LNCaP clone FGC (cell line): ENCODE measurements at places on chromosomes 6 and 20.

- DNase-seq = no peak
Measured at GRCh38 chr6:16102208-16102607, 26.7 kb upstream of the MYLIP start.

- no peak for DNase-seq
Measured at GRCh38 chr6:166935353-166935752, 21.0 kb downstream of the RNASET2 start.

- no peak for DNase-seq
Measured at GRCh38 chr20:1940581-1940980, 45.4 kb downstream of the SIRPA start.

GRCh38 chr20:9942736-9943135, 92.1 kb upstream of the ANKEF1 start:
- no peak for DNase-seq

- DNase-seq = no peak
Measured at GRCh38 chr20:62516338-62516737, 40.5 kb upstream of the GATA5 start.

DNA sequence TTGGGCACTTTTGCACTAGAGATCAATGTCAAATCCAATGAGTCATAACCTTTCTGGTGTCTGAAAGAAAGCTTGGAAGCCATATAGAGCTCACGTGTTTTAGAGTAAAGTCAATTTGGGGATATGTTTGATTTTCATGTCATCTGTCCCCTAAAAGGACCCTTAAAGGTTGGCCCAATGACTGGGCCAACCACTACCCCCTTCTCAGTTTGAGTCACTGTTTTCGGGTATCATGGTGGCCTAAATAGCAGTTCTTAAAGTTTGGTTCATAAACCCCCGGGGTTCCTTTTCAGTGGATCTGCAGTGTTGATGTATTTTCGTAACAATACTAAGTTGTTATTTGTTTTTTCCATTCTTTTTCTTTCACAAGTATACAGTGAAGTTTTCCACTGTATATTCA, 327.6 kb downstream of the PRL start:
- no peak for DNase-seq

DNA sequence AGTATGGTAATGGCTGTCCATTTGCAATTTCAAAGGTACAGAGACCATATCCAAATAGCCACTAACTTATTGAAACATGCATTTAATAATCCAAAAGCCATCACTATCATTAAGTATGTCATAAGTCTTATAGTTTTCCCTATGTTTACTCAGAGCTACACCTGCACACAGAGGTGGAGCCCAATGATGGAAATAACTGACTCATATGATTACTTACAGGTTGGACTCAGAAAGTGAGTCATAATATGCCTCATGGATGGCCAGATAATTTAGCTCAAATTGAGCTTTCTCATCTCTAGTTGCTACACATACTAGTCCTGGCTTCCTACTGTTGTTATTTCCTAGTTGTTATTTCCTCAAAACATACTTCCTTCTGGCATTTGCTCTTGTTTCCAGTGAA, 104.4 kb upstream of the KHDRBS2 start:
- DNase-seq = no peak

DNA sequence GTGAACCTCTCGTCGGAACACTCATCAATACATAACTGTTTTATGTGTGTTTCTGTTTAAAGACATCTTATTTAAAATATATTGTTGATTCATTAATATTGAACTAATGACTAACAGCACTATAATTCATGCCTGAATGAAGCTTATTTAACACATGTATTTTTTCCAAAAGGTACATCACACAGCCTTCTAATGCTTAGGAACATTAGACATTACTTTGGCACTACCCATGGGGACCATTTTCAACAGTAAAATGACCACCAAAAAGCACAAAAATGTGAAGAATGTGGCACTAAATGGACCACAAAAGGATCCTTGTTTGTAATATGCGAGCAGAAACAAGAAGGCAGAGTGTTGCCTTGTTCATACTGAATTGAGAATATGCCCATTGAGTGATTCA, 109.2 kb downstream of the CEP57L1 start:
- no peak for DNase-seq

DNA sequence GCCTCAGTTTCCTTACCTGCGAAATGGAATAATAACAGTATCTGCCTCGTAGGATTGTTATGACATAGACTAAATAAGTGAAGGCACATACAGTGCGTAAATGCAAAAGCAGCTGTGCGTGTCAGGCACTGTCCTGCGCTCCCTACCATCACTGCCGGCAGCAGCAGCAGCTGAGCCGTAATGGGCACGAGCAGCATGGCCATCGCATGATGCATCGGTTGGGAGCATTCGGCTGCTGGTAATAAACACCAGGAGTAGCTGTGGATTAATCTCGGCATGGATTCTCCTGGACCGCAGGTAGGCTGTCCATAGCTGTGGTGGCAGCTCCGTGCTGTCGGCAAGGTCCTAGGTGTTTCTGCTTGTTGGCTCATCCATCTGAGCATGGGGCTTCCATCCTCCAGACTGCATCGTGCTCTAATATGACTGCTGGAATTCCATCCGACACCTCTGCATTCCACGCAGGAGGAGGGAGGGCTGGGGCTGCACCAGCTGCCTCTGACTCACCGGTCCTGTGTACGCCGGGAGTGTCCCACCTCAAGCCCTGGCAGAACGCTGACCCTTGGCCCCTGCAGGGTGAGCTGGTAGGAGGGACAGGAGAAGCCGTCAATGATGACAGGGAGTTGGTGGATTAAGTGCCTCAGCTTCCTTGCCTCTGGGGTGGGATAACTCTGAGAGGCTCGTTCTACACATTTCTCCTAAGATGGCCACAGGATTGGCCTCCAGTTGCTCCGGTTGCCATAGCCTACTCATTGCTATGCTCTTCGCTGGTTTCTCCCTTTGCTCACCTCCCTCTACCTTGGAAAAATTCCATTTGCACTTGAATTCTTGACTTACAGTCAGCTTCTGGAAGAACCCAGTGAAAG, 100.9 kb upstream of the PMEPA1 start:
- no peak for DNase-seq

DNA sequence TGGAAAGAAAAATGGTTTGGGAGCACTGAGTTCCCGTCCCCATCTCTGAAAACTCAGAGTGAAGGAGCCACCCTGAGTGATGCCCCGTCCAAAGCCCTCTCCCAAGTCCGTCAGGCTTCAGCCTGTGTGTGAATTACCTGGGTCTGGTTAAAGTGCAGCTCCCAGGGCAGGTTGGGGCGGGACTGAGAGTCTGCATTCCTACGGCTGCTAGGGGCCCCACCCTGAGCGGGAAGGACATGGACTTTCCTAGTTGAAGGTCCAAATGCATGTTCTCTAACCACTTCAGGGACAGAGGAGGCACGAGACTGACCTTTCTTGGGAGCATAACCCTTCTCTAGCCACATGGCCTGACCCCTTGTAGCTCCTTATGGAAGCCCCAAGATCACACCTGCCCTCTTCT, 97.2 kb downstream of the SYNDIG1 start:
- no peak for DNase-seq

DNA sequence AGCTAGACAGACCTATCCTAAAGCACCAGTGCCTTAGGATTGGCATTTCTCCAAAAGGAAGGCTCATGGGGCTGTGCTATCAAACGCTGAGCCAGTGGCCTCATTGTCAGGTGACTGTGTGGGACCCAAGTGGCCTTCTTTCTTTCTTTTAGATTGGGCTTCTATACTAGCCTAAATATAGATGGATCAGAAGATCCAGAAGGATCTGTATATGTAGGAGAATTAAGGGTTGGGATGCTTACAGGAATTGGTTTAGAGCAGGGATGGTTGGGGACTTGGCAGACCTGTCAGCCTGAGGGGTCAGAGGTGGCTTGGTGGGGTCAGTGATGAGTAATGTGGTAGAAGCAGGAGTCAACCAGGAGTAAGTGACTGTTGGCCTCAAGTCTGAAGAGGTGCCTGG, 14.8 kb downstream of the ABT1 start:
- no peak for DNase-seq

- no peak for DNase-seq
Measured at GRCh38 chr6:22921828-22922227, 352.5 kb downstream of the HDGFL1 start.

DNA sequence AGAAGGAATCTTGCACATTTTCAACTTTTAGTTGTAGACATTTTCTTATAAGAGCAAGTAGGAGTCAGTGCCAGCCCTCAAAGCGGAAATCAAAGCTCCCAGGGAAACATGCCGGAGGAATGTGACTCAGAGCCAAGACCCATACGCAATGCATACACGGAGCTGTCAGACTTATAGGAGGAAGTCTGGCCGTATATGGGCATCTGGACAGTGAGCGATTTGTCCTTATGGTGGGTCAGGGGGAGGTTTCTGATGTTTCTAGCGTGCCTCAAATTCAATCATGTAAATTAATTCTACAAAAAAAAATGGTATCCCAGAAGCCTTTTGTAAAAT, 3.6 kb upstream of the CCN2 start:
- DNase-seq = peak; percentile 91

GRCh38 chr6:166586424-166587156, at the start of gene RAMACL:
TSS of gene RAMACL (minus strand) at chr6:166586678. CDS start at chr6:166586477, 201 bp downstream.
- no peak for DNase-seq

GRCh38 chr6:89299466-89299850, 15.6 kb downstream of the GABRR2 start:
- no peak for DNase-seq

GRCh38 chr6:111985202-111985731, 68.6 kb upstream of the CCN6 start:
- DNase-seq = peak; percentile 21

DNA sequence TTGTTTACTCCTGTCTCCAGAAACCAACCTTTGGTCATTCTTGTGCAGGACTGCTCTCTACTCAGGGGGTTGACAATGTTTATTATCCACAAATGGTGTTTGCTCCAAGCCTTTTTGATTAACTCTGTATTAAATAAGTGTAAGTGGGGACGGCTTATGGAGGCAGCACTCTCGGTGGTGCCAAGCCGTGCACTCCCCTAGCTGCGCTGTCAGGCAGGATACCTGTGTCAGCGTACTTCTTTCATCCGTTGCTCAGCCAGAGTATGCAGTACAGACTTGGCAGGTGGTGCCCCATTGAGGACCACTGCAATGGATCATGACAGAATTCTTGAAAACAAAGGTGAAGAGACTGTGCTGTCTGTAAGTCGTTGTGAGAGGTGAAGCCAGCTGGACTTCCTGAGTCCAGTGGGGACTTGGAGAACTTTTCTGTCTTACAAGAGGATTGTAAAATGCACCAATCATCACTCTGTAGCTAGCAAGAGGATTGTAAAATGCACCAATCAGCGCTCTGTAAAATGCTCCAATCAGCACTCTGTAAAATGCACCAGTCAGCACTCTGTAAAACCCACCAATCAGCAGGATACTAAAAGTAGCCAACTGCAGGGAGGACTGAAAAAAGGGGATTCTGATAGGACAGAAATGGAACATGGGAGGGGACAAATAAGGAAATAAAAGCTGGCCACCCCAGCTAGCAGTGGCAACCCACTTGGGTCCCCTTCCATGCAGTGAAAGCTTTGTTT, 480.0 kb downstream of the MEI4 start:
- DNase-seq = no peak

GRCh38 chr6:104396077-104396476, 463.6 kb downstream of the HACE1 start:
- no peak for DNase-seq

DNA sequence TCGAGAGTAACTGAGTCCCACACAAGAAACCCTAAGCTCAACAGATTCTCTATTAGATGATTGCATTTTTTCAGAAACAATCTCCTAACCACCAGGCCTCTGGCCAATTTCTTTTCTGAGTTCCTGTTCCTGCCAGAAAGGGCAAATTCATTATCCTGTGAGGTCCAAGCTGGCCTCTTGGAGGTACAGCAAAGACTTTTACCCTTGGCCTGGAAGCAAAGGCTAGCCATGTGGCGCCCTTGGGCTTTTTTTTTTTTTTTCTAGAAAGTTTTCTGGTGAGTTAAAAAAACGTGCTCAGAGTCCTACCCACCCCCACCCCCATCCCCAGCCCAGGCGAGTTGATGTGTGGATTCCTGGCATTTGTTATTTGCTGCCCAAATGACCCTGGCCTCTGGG, 59.0 kb upstream of the EEF1A1 start:
- DNase-seq = no peak

DNA sequence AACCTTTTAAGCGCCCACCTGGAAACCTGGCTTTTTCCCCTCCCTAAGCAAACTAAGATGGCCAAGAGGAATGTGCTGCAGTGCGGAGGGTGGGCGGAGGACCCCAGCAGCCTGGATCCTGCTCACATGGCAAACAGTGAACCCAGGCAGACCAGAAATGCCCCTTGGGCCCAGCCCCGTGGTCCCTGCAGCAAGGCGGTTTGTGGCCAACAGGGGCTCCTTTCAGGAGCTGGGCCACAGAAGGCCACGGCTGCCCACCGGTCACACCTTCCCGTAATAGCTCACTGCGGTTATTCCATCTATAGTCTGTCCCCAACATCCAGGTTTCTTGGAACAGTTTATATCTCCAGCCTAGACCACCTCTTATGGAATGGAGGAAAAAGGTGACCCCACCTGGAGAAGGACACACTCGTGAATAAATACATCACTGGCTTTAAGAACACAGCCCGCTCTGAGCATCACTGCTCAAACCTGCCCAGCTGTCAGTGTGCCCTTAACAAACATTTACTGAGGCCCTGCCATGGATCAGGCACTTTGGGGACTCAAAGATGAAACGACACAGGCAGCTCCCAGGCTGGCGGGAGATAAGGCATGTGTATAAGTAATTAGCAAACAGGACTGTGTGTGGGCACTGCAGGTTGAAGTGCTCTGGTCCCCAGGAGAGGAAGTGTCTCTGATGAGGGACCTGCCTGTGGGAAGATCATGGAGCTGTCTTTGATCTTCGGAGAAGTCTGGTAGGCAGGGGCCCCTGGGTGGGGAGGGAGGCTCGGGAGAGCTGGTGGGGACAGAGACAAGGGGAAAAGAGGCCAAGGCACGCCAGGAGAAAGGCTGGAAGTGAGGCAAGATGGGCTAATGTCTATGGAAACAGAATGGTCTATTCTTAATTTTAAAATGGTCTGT, 3.2 kb upstream of the TUBB1 start:
- no peak for DNase-seq
